Renal pelvis (tissue), 12 donors: ENCODE measurements at places on chromosomes 13 and 19. TPM values are rescaled to one million over a fixed set of nuclear protein-coding genes. Genes with fewer than 3 reads are reported as not detected.

Gene C13orf42
- polyA plus RNA-seq = 0.31 TPM

Gene CACNG6
- polyA plus RNA-seq = 0.88 TPM

Gene LRRC4B
- polyA plus RNA-seq = 22.7 TPM

DNA sequence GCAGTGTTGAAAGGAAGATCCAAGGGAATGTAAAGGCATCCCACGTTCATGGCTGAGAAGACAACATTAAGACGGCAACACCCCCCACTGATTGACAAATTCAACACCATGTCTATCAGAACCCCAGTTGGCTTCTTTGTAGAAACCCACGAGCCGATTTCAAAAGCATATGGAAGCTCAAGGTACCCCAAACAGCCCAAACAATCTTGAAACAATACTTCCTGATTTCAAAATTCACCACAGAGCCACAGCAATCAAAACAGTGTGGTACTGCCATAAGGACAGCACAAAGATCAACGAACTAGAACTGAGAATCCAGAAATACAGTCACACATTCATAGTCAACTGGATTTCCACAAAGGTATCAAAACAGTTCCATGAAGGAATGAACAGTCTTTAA is 6.2 kb downstream of the MIER2 start:
- DNase-seq = no peak

DNA sequence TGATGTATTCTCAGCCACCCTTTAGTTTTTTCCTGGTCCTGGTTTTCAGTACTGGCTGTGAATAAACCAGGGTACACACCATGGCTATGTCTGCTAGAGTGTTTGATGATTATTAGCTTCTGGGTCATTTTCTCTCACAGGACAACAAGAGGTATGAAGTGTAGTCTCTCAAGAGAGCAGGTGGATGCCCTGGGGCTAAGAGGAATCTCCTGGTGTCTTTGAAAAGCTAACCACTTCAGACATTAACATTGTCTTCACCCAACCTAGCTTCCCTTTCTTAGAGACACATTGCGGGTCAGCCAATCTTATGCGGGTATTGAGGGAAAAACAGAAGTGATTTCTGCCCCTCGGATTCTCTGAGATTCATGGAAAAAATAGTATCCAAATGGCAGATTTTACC is 1.6 kb downstream of the ZNF730 start:
- DNase-seq = no peak

DNA sequence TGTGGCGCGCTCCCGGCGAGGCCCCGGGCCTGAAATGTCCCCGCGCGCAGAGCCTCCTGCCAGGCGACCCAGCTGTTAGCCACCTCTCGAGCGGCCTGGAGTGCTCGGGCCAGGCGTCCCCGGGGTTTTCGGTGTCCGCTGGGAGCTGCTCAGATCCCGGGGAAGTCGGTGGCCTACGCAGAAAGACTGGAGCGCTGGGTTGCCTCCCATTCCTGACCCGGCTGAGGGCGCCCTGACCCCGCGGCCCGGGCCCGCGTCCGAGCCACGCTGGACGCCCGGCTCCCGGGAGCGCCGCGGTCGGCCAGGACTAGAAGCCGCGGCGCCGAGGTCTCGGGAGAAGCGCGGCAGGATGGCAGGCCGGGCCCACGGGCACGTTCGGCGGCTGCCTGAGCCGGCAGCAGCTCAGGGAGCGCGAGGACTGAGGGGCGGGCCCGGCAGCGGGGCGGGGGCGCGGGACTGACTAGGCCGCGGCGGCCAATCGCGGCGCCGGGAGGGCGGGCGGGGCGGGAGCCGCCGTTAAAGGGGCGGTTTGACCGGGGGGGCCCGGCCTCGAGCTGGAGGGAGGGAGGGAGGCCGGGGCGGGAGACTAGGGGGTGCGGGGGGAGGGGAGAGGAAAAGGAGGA is 1.3 kb upstream of the ZIC2 start:
- DNase-seq = no peak

GRCh38 chr13:94829837-94830365 is 117.6 kb upstream of the SOX21 start:
- no peak for DNase-seq

GRCh38 chr19:329876-330275 is 14.7 kb downstream of the MIER2 start:
- DNase-seq = no peak

GRCh38 chr19:28489776-28490175 is 723.2 kb downstream of the UQCRFS1 start:
- no peak for DNase-seq

DNA sequence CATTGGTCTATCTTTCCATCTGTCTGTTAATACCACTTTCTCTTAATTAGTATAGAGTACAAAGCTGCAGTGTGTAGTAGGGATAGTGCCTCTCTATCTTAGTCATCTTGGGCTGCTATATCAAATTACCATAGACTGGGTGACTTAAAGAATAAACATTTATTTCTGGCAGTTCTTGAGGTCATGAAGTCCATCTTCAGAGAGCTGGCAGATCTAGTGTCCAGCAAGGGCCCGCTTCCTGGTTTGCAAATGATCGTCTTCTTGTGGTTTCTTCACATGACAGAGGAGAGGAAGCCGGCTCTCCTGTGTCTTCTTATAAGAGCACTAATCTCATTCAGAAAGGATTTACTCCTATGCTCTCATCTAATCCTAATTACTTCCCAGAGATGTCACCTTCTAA is 6.1 kb downstream of the ZNF700 start:
- DNase-seq = no peak

GRCh38 chr19:32415246-32415645 is 9.7 kb downstream of the DPY19L3 start:
- DNase-seq = no peak
